ENCODE measurements at places on chromosomes 5 and 9. TPM values are rescaled to one million over a fixed set of nuclear protein-coding genes. Genes with fewer than 3 reads are reported as not detected.

PPP3R2 gene
- total RNA-seq: 0.09 TPM

PCDHGB4 gene
- total RNA-seq: 26.7 TPM

TSLP gene
- total RNA-seq: 2.5 TPM

SHOC1 gene
- total RNA-seq: not detected

PDE6A gene
- total RNA-seq: not detected

SPINK4 gene
- total RNA-seq: not detected

EXD3 gene
- total RNA-seq: 9.5 TPM

DENND4C gene
- 51.4 TPM for total RNA-seq

LCN2 gene
- not detected for total RNA-seq

HARS1 gene
- total RNA-seq: 73.9 TPM

AUH gene
- total RNA-seq: 39.1 TPM

HEMGN gene
- total RNA-seq: not detected

KIF12 gene
- not detected for total RNA-seq

DIRAS2 gene
- 0.09 TPM for total RNA-seq

GMCL2 gene
- not detected for total RNA-seq

Data from bronchial smooth muscle cell (primary cell).